ENCODE measurements at places on chromosomes 7 and 10.

GRCh38 chr10:132341017-132341416, 9.0 kb downstream of the LRRC27 start:
- H3K27ac ChIP-seq, result no peak overlapping the region
- no peak overlapping the region for H3K4me3 ChIP-seq
- H3K36me3 ChIP-seq, result peaks cover 5% of the 10 kb centered on the region
- no peak for DNase-seq
- H3K27me3 ChIP-seq, result no peaks in the 10 kb centered on the region

DNA sequence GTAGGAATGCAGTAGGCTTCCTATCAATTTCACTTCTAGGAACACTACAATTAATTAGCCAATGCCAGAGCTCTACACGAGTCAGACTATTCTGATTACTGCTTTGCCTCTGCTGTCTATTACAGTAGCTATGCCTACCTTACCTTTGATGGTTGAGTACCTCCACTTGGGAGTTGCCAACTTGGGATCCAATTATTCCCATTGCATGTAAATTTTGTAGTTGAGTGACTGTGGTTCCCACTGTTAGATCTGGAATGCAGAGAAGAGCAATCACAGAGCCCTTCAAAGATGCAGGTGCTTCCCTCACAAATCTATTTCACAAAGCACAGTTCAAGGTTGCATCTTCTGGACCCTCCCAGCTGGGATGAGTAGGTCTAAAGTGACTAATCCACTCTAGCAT, 62.9 kb upstream of the AASS start:
- H3K4me3 ChIP-seq, result no peak overlapping the region
- DNase-seq, result no peak
- no peaks in the 10 kb centered on the region for H3K4me1 ChIP-seq
- H3K36me3 ChIP-seq, result no peaks in the 10 kb centered on the region

- DNase-seq, result no peak
- no peak overlapping the region for H3K4me3 ChIP-seq
- H3K36me3 ChIP-seq, result no peaks in the 10 kb centered on the region
- H3K27me3 ChIP-seq, result no peaks in the 10 kb centered on the region
Measured at GRCh38 chr10:108696792-108697477, 1226.4 kb downstream of the XPNPEP1 start.

DNA sequence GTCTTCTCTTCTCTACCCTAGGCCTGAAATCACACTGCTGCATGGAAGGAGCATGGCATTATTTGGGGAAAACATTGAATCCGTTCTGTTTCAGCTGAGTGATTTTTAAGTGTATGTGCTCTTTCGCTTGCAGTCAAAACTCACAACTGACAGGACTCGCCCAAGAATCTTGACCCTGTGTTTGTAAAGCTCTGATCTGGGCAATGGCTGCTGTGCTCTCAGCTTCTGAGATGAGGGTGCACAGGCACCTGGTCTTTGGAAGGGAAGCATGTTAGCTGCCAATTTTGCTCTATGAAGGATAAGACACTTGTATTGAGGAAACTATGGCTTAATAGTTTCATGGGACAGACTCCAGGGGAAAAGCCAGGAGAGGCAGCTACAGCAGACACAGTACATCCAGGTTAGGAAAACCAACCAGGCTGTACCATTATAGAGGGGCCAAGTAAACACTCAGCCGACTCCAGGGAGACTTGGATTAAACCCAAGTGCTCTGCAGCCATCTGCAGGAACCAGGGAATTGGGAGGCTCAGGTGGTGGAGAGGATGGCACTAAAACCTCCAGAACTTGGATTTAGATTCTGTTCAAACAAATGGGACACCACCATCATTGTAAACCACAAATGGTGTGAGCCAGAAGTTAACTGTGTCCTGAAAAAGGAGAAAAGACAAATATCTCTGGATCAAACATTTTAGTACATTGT, 43.3 kb downstream of the LYZL1 start:
- no peaks in the 10 kb centered on the region for H3K27me3 ChIP-seq
- no peaks in the 10 kb centered on the region for H3K4me1 ChIP-seq
- no peak for DNase-seq
- H3K27ac ChIP-seq, result no peak overlapping the region

DNA sequence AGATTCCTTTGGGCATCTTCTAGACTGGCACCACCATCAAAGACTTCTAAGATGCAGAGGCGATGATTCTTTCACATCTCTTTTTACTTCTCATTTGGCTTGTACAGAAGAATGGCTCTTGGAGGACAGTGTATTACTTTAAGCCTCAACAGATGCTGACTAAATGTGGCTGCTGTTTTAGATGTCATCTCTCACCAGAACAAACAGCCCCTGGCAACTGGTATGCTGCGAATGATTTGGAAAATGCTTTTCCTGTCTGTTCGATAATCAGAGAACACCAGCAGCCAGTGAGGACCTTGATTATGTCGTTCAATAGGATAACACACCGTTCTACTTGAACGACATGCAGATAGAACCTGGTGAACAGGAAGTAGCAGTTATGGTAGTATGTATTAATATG, 131.8 kb downstream of the RNF216 start:
- peaks cover 66% of the 10 kb centered on the region for H3K36me3 ChIP-seq
- H3K4me1 ChIP-seq, result no peaks in the 10 kb centered on the region
- H3K27me3 ChIP-seq, result no peaks in the 10 kb centered on the region

DNA sequence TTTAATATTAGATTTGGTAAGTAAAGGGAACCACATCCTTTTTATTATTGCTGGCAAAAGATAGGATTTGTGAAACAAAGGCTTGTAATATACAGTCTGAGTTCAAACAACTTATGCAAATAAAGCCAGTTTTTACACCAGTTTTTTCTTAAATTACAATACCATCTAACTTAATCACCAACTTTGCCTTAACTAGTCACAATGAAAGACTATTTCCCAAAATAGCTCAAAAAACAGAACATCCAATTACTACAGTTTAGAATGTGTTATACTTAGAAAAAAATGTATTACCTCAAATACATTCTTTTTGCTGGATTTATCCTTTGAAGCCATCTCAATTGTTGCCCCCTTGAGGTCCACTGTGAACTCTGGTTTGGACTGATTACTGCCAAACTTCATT, 108.5 kb downstream of the ARHGAP12 start:
- H3K27ac ChIP-seq, result no peak overlapping the region
- peaks cover 3% of the 10 kb centered on the region for H3K36me3 ChIP-seq
